ENCODE measurements at places on chromosomes 4 and X.
A peak's percentile ranks its signal among the peaks of the same experiment; 100 is the strongest.

DNA sequence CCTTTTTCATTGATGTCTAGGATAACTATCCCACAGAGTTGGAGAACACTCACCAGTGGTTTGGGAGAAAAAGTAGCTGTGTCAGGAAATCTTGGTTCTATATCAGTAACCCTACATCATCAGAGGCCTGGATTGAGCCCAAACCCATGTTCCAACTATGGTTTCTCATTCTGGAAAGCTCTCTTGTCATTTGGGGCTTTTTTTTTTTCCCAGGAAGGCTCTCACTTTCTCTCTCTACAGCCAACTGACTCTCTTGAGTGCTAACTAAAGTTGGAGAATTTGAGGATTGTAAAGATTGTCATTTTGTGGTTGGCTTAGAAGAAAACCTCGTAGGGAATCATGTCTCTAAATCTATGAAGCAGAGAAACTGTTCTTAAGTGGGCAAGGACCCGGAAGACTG, 228.2 kb upstream of the DIPK2B start:
- no peak for DNase-seq

DNA sequence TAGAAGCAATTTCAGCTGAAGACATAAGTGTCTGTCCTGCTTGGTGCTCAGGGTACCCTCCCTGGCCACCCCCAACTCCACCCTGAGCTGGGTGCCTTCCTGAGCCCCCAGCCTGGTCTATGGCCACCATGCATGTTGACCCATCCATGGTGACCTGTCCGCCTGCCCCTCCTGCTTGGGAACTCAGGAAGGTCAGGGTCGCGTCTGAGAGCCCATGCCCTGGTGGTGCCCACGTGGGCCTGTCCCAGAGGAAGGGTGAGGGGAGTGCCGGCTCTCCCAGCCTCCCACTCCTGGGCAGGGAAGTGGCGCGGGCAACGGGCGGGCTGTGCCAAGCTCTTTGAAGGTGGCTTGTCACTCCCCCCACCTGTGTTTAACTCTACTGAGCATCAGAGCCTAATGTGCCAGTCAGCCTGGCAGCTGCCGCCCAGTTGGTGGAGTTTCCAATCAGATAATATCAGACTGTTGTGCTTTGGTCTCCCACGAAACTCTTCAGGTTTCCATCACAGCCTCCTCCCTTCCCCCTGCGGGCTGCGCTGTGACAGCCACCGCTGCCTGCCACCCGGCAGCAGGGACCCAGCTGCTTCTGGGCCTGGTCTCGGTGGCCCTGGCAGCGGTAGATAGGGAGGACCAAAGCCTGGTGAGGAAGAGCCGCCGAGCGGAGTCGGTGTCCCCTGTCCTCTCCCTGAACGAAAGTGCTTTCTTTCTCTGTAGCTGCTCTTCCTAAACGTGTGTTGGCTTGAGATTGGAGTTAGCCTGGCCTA, 4.8 kb downstream of the SH3BP2 start:
- no peak for DNase-seq

DNA sequence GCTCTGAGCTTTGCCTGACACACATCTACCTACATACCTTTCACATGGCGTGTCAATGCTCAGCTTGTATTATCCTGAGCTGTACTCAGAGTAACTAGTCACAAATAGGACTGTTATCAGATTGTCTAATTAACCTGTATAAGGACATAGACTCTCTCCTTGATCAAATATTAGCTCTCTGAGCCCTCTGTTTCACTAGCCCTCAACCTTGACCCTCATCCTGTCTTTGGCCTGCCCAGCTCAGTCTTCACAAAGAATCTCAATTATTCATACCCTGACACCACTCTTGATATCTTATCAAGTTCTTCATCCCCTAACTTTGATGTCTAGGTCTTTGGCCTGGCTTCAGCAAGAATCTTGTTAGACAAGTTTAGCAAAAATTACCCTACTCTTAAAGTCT, 320.7 kb upstream of the PCDH7 start:
- no peak for DNase-seq

DNA sequence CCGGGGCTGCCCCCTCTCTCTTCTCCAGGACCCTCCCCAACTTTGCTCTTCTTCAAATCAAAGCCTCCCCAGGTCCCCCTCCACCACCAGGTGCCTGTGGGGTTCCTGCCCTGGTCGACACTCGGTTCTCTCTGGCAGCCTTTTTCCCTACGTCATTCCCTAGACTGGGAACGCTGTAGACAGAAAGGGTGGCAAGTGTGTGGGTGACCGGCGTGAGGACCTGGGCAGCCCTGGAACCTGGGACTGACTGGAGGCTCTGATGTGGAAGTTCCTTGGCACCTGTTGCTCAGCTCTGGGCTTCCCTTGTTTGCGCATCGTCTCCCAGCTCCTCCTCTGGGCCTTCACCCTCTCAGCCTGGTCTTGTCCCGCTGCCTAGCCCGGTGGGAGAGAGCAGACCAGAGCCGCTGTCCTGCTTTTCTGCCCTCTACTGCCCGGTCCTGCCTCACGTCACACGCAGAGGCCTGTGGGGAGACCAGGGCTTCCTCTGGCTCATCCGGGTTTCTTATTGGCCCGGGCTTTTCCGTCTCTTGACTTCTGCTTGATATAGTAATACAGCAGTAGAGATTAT, 1.3 kb downstream of the TACC3 start:
- no peak for DNase-seq

- DNase-seq = no peak
Measured at GRCh38 chr4:132662456-132662855, 486.6 kb upstream of the PCDH10 start.

- DNase-seq = no peak
Measured at GRCh38 chr4:39337841-39338240, 28.3 kb downstream of the RFC1 start.

DNA sequence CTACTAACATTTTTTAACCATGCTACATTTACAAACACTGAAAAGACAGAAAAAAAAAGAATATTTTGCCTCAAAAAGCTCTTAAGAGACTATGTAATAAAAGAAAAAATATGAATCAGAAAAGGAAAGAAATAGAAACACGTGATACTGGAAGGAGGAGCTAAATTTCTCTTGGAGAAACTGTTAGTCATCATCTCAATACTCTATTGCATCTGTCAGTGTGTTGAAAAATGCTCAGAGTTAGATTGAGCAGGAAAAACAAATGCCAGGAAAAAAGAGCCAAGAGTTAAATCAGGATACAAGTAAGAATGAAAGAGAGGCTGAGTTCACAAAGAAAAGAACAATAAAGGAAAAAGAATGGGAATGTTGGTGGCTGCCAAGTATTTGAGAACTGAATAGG, 2.6 kb downstream of the RAB28 start:
- DNase-seq = peak; percentile 65

DNA sequence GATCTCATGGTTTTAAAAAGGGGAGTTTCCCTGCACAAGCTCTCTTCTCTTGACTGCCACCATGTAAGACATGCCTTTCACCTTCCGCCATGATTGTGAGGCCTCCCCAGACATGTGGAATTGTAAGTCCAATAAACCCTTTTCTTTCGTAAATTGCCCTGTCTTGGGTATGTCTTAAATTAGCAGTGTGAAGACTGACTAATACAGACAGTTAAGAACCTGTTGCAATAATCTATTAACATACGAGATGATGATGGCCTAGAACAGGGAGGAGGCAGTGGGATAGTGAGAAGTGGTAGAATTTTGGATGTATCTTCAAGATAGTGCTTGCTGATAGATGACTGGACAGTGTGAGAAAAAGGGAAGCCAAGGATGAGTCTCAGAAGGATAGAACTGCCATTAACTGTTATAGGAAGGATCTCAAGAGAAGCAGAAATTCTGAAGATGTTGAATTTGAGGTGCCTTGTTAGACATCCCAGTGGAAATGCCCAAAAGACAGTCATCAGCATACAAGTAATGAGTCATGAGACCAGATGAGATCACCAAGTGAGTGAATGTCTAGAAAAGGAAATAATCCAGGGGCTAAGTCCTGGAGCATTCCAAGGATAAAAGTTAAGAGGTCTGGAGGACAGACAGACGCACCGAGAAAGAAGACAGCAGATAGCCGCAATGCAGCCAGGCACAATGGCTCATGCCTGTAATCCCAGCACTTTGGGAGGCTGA, 38.8 kb upstream of the UGDH start:
- peak; percentile 97 for DNase-seq

DNA sequence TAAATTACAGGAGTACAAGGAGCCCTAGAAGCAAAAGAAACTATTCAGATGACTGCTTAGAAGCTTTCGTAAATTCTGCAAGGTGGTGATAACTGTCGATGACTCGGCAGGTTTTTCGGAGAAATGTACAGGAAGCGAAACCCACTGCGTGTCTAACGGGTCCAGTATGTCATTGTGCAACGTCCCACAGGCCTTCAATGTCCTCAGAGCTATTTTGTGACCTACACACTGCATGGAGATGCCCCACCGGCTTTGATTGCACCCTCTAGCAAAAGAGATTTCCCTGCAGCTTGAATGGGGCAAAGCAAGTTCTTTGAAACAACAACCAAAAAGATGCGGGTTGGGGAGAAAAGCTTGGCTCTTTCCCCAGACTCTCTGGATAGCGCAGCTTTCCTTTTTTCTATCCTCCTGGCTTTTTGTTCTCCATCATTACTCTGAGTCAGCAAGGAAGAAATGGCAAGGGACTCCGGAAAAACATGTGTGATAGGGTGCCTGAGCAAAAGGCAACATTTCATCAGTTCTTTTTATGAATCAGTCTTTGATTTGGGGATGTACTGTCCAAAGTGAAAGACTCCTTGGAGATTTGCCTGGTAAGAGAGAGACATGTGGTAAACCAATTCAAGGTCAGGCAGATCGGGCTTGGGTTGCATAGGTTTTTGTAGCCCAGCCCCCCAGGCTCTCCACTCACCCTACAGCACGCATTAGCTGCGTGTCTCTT, 112.0 kb upstream of the TBL1X start:
- DNase-seq = no peak

- no peak for DNase-seq
Measured at GRCh38 chr4:53066155-53066554, 204.0 kb downstream of the RASL11B start.

GRCh38 chrX:17805120-17805519, 56.0 kb downstream of the RAI2 start:
- no peak for DNase-seq

DNA sequence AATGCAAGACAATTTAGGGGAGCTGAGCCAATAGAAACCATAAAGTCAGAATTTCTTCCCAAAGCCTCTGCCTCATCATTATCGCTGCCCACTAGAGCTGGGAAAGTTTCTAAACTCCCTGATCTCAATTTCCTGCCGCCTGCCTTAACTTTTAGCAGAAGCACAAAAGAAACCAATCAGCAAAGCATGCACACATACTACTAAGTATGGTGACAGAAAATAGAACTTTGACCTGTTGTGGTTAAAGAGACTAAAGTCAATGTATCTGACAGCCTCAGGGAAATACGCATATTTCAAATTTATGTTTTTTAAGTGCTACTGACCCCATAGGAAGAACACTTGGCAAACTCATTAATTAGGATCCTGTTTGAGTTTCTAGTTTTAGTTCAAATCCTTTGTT, 10.1 kb downstream of the STK26 start:
- DNase-seq = no peak

GRCh38 chrX:103640401-103641155, 11.8 kb downstream of the TCEAL1 start:
- DNase-seq = peak; percentile 40

DNA sequence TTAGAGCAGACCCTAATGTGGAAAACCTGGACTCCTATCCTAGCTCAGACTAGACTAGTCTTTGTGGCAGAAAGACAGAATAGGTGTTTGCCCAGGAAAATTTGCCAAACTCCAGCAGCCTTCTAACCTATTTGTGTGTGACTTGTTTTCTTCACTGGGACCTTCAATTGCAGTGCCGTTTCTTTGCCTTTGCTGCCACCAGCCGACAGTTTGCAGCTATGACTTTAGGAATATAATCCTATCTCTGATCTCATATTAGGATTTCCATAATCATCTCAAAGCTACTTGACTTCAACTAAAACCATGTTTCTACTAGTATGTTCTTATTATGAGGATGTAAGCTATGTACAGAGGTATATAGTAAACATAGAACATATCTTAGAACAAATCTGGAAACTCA, 60.2 kb upstream of the PGAM4 start:
- DNase-seq = peak; percentile 25

DNA sequence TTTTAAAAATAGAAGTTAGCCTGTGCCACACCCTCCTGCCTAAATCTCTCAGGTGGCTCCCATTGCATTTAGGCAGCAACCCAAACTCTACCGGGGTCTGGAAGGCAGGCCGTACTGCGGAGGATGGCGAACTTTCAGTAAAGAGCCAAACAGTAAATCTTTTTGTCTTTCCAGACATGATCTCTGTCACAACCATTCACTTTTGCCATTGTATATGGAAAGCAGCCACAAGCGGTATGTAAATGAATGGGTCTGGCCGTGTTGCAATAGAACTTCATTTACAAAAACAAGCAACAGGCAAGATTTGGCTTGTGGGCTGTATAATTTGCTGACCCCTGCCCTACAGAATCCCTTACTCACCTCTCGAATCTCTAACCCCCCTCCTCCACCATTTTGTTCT, 3.3 kb downstream of the RADX start:
- DNase-seq = no peak

DNA sequence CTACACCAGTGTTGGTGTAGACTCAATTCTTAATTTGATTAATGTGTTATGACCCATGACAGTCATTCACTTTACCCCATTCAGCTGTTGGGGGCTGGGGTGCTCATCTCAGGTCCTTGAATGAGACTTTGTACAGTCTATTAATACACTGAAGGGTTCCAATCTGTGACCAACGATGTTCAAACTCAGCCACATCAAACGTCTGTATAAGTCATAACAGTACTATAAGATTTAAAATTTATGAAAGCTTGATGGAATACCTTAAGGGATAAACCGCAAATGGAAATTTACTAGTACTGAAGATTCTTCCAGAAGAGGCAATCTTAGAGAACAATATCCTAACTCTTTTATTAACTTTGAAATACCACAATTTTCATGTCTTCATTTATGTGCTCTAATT, 33.7 kb downstream of the REST start:
- no peak for DNase-seq

GRCh38 chr4:6771229-6771671, 11.3 kb upstream of the KIAA0232 start:
- DNase-seq = no peak

GRCh38 chr4:112140536-112140935, 4.7 kb upstream of the FAM241A start:
- no peak for DNase-seq

GRCh38 chrX:110346681-110347080, 12.0 kb upstream of the RTL9 start:
- DNase-seq = no peak

GRCh38 chrX:15679246-15679645, 14.6 kb upstream of the CLTRN start:
- DNase-seq = no peak

- peak; percentile 74 for DNase-seq
Measured at GRCh38 chr4:138310991-138311390, 68.8 kb upstream of the SLC7A11 start.

GRCh38 chr4:173501592-173502150, 28.4 kb downstream of the HAND2 start:
- no peak for DNase-seq

- DNase-seq = no peak
Measured at GRCh38 chrX:129983575-129984110, 1.2 kb downstream of the BCORL1 start.

DNA sequence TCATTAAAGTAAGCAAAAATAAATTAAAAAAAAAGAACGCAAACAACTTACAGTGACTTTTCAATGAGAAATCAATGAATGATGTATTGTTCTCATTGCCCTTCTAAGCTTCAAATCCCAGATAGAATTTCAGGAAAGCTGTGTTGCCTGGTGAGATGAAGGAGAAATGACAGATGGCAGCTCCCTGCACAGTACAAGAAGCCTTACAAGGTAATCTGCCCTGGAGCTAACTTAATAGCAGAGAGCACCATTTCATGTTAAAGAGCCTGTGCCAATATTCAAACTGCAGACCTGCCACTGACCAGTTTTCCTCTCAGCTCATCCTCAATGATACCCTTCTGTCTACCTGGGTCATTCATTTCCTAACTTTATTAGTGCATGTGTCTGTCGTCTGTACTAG, 54.0 kb downstream of the GC start:
- DNase-seq = no peak

Measured in bronchial epithelial cell (primary cell).